ENCODE measurements at places on chromosomes 2 and 18. TPM values are rescaled to one million over a fixed set of nuclear protein-coding genes. Genes with fewer than 3 reads are reported as not detected.

The SLC9A4 gene
- 0.10 TPM for total RNA-seq

The MAP2 gene
- total RNA-seq = 0.67 TPM

The ADD2 gene
- total RNA-seq = 42.9 TPM

The LYPD1 gene
- not detected for total RNA-seq

The LRRTM1 gene
- total RNA-seq = not detected

The ZSCAN30 gene
- 14.3 TPM for total RNA-seq

The CIB4 gene
- not detected for total RNA-seq

DNA sequence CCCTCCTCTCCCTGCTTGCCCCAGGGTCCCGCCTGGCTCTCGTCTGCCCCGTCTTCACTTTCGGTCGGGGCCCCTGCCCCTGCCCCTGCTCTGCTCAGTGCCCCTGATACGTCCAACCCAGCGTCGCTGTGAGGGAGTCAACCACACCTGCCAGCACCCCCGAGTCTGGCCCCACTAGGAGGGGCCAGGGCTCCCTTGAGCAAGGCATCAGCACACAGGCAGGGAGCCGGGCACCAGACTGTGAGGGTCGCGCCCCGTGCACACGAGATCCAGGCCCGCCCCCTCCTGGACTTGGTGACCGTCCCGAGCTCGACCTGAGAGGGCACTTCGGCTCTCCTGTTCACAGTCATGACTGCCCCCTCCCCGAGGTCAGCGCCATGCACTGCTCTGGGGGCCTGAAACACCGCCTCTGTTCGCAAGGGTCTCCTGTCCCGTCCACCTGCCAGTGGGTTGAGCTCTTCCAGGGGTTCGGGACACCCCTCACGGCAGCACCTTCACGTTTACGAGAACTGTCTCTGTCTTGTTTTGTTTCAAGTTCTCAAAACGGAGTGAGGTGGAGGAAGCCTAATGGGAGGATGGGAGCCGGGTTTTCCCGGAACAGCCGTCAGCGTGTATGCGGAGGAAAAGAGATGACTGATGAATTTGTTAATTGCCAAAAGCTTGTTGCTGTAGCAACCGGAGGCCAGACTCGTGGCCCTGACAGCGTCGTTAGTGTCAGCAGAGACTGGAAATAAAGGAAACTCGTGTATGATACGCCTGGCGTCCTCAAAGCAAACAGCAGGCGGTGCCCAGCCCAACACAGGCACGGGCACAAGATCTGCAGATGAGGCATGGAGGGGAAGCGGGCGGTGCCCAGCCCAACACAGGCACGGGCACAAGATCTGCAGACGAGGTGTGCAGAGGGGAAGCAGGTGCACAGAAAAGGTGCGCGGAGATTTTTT is 48.2 kb upstream of the KCNG2 start:
- peaks cover 32% of the 10 kb centered on the region for H3K36me3 ChIP-seq
- H3K27me3 ChIP-seq = no peaks in the 10 kb centered on the region
- no peak overlapping the region for H3K4me3 ChIP-seq
- no peak overlapping the region for H3K27ac ChIP-seq
- DNase-seq = no peak
- H3K4me1 ChIP-seq = no peaks in the 10 kb centered on the region

GRCh38 chr2:205411558-205411957 is 270.7 kb upstream of the NRP2 start:
- H3K4me3 ChIP-seq = no peak overlapping the region
- no peaks in the 10 kb centered on the region for H3K4me1 ChIP-seq
- no peaks in the 10 kb centered on the region for H3K36me3 ChIP-seq

DNA sequence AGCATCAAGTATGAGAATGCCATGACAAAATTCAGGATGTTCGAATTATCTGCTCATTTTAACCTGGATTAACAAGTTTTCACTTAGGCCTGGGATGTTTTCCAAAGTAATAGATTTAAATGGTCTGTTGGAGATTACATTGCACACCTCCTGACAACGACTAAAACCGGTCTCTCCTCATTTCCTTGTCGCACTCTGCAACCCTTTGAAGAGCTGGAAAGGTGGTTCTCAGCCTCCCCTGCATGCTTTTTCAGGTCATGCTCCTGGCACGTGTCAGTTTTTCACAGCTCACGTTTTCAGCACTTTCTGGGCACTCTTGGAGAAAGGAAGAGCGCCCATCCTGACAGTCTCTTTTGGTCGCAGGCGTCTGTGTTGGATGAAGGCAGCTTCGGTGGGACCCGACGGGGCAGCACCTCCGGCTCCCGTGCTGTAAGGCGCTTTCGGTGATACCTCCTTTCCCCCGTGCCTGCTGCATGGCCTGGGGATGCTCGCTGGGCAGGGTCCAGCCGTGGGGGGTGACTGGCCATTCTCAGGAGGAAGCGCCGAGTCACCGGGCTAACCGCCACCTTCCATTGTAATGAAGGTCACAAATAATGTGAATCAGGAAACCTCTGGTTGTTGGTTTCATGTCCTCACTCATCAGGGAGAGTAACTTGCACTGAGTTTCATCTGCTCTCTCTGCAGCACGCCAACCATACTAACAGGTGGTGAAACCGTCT is 63.5 kb upstream of the RBM44 start:
- H3K27me3 ChIP-seq = no peaks in the 10 kb centered on the region
- H3K36me3 ChIP-seq = peaks cover 4% of the 10 kb centered on the region
- H3K4me1 ChIP-seq = peaks cover 38% of the 10 kb centered on the region
- H3K4me3 ChIP-seq = no peak overlapping the region
- H3K27ac ChIP-seq = peak overlapping the region; percentile 43
- DNase-seq = no peak

DNA sequence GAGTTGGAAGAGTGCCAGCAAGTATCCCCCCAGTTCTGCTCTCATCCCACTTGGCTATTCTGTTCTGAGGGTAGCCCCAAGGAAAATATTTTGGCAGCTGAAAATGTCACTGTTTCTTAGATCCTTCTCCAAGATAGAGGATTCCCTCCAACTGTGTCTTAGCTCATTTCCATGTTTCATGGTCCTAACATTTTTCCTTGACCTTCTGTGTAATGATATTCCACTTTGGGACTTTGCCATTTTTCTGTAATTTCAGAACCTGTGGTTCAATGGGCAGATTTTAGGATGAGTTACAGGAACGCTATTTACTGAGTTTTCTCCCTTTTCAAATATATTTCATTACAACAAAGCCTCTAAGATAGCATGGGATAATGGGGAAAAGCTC is 34.7 kb downstream of the NHEJ1 start:
- peaks cover 11% of the 10 kb centered on the region for H3K4me1 ChIP-seq
- H3K27ac ChIP-seq = no peak overlapping the region
- H3K27me3 ChIP-seq = no peaks in the 10 kb centered on the region
- peaks cover 2% of the 10 kb centered on the region for H3K36me3 ChIP-seq
- no peak for DNase-seq
- H3K4me3 ChIP-seq = no peak overlapping the region

- H3K36me3 ChIP-seq = no peaks in the 10 kb centered on the region
- DNase-seq = no peak
- no peaks in the 10 kb centered on the region for H3K4me1 ChIP-seq
These were observed 49.6 kb upstream of the IGFBP2 start for GRCh38 chr2:216583606-216584005.

GRCh38 chr2:64975232-64975821 is 13.9 kb upstream of the SLC1A4 start:
- no peak overlapping the region for H3K27ac ChIP-seq
- no peaks in the 10 kb centered on the region for H3K27me3 ChIP-seq
- H3K4me3 ChIP-seq = no peak overlapping the region
- no peak for DNase-seq

- peaks cover 61% of the 10 kb centered on the region for H3K27me3 ChIP-seq
- no peaks in the 10 kb centered on the region for H3K36me3 ChIP-seq
- H3K4me1 ChIP-seq = peaks cover 5% of the 10 kb centered on the region
- DNase-seq = no peak
- H3K4me3 ChIP-seq = no peak overlapping the region
These were observed 651 bp downstream of the KCNK3 start for GRCh38 chr2:26692897-26693849.

GRCh38 chr18:44680273-44681075 is at the start of gene SETBP1:
TSS of gene SETBP1 (plus strand) at chr18:44680888. CDS start at chr18:44701347, 20,459 bp downstream.
- H3K4me3 ChIP-seq = peak within 1 kb of the TSS; percentile 70
- peak; percentile 15 for DNase-seq
- H3K27ac ChIP-seq = no peak within 1 kb of the TSS
- H3K27me3 ChIP-seq = peaks cover 19% of the 10 kb centered on the region
- no peaks in the 10 kb centered on the region for H3K36me3 ChIP-seq

DNA sequence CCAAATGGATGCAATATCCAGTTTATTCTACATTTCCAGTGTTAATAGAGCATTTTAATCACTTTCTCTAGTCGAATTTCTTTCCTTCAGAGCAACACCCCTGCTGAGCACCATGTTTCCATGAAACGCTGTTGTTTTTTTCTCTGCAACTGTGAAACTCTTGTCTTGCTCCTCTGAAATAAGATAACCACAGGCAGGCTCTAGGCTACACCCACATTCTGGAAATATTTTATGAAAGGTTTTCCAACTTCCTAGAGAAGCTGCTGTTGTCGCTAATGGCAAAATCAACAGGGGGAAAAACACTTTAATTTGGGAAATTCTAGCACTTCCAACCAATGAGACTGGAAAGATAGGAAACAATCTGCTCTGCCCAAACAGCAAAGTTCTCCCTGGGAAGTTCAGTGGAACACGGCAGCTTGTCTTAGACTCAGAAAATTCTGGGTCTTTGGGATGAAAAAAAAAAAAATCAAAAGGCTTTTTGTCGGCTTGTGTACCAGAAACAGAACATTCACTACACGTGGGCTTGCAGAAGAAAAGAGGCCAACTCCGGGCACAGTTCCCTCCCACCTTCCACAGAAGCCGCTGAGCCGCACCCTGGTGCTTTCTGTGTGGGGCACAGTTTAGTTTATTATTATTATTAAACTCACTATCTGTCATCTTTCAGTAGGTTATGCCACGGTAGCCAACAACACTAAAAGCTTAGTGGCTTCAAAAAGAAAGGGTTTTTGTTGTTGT is 98.7 kb downstream of the MMADHC start:
- peaks cover 15% of the 10 kb centered on the region for H3K27me3 ChIP-seq
- no peak overlapping the region for H3K4me3 ChIP-seq
- no peaks in the 10 kb centered on the region for H3K36me3 ChIP-seq
- no peaks in the 10 kb centered on the region for H3K4me1 ChIP-seq
- no peak for DNase-seq
- H3K27ac ChIP-seq = no peak overlapping the region

- no peak overlapping the region for H3K4me3 ChIP-seq
- no peaks in the 10 kb centered on the region for H3K27me3 ChIP-seq
- no peak overlapping the region for H3K27ac ChIP-seq
- H3K36me3 ChIP-seq = no peaks in the 10 kb centered on the region
- H3K4me1 ChIP-seq = no peaks in the 10 kb centered on the region
These were observed 61.3 kb downstream of the MTHFD2 start for GRCh38 chr2:74259733-74260132.

DNA sequence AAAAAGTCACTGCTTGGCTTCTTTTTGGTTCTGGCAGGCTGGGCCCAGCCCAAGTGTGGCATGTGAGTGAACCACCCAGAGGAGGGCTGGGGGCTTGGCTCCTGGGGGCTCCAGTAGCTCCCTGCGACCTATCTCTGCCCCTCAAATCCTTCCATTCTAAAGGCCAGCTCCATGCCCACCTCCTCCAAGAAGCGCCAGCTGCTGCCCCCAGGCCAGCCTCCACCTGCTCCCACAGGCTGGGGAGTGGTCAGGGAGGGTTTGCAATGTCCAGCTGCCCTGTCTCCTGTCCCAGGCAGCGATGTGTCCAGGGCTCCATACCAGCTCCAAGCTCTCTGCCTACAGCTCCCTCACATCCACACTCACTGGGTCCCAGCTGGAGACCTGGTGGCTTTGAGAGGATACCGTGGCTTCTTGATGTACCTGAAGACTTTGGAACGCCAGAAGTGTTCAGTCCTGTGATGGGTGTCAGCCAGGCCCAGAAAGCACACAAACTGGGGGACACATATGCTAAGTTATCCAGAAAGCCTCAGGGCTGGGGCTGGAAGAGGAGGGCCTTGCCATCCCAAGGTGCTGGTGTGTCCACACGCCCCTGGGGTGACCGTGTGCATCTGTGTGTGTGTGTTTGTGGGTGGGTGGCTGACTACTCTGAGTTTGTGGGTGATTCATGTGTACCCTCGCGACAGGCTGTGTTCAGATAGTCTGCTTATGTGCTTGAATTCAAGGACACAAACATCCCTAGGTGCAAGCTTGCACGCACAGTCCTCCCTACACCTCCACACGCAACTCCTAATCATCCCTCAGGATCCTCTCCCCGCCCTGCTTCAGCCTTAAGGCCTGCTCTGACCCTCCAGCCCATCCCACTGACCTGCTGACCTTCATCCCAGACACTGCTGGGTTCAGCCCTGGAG is 33.4 kb downstream of the ZFP36L2 start:
- peaks cover 60% of the 10 kb centered on the region for H3K4me1 ChIP-seq

DNA sequence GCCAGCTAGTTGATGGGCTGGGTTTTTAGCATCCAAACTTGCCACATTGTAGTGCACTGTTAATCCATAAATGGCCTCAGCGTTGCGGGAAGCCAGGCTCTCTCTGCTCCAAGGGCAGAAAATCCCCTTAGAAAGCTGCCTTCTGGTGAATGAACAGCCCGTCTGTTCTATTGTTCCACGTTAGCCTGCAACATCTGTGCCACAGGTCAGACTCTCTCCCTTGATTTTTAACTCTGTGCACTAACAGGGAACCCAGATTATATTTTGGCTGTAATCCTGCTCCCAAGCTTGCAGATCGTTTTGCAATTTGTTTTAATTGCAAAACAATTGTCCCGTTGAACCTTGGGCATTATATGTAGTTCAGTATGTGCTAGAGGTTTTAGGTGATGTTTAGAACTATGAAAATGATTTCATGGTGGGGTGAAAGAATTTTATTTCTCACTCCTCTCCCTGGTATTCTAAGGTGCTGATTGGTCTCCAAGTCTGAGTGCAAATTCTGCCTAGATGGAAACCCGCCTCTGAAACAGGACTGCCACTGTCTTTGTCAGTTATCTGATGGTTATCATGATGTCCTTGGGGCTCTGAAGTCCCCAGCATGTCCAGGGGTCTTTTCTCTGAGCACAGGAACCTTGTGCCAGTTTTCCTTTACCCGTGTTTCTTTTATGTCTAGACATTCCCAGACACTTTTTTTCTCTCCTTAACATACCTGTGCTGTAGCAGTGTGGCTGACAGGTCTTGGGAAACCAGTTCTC is 106.6 kb downstream of the MAP4K4 start:
- peaks cover 13% of the 10 kb centered on the region for H3K36me3 ChIP-seq
- DNase-seq = no peak
- H3K4me3 ChIP-seq = no peak overlapping the region
- H3K4me1 ChIP-seq = peaks cover 73% of the 10 kb centered on the region

- H3K4me3 ChIP-seq = no peak overlapping the region
- no peaks in the 10 kb centered on the region for H3K27me3 ChIP-seq
- no peak for DNase-seq
- peaks cover 13% of the 10 kb centered on the region for H3K4me1 ChIP-seq
- no peak overlapping the region for H3K27ac ChIP-seq
These were observed 168.2 kb downstream of the NEDD4L start for GRCh38 chr18:58212274-58212673.

DNA sequence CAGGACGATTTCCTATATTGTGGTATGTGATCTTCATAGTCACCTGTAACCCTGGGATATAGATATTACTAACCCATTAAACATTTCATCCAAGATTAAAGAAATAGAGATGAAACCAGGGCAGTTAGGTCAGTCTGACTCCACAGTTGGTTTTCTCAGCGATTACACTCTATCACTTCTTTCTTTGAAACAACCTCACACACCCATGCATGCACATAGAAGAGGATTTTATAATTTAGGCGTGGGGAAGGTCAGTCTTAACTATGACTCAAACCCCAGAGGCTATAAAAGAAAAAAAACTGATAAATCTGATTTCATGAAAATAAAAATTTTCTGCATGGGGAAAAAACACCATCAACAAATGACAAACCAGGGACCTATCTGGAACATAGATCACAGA is 54.2 kb downstream of the BCL2 start:
- no peaks in the 10 kb centered on the region for H3K27me3 ChIP-seq
- H3K36me3 ChIP-seq = peaks cover 30% of the 10 kb centered on the region
- peaks cover 70% of the 10 kb centered on the region for H3K4me1 ChIP-seq
- no peak overlapping the region for H3K27ac ChIP-seq

All from activated naive CD4-positive, alpha-beta T cell treated with anti-CD3 and anti-CD28 coated beads for 36 hours (primary cell).